ENCODE measurements at places on chromosomes 2 and 18.
A peak's percentile ranks its signal among the peaks of the same experiment; 100 is the strongest.

GRCh38 chr2:192151853-192152252 lies 42.9 kb downstream of the TMEFF2 start:
- DNase-seq = no peak

- DNase-seq = no peak
Observed at GRCh38 chr2:178761759-178762371, 45.4 kb downstream of the TTN start.

- no peak for DNase-seq
Observed at GRCh38 chr2:45636008-45636407, 15.5 kb upstream of the PRKCE start.

- DNase-seq = no peak
Observed at GRCh38 chr2:16030206-16031057, 90.1 kb downstream of the MYCN start.

DNA sequence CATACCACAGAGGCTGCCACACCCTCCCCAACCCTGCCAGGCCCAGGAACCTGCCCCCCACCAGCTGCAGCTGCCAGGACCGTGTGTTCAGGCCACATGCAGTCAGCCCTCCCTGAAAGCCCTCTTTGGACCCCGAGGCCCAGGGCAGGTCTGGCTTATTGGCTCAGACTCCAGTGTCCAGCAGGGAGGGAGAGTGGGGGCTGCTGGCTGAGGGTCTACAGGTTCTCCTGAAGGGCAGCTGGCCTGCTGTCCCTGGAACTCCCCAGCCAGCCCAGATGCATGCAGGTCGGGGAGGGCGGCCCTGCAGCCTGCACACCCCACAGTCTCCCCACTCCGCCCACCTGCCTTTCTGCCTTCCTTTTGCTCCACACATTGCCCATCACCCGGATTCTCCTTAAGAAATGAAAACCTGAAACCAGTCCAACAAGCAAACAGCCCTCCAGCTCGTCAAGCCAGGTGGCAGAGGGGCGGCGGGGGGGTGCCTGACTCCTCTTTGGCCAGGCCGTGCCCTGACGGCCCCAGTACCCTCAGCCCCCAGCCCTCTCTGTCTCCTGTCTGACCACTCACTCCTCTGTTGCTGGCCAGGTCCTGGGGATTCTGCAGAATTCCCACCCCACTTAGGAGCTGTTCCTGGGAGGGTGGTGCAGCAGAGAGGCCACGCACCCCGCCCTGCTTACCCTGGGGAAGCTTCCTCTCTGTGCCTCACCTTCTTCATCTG lies 18.0 kb downstream of the GPR35 start:
- no peak for DNase-seq

- no peak for DNase-seq
Observed at GRCh38 chr18:70415823-70416488, 127.1 kb downstream of the SOCS6 start.

- no peak for DNase-seq
Observed at GRCh38 chr2:62817348-62817747, 111.8 kb downstream of the EHBP1 start.

GRCh38 chr2:71897836-71898235 lies 249.8 kb downstream of the CYP26B1 start:
- no peak for DNase-seq

DNA sequence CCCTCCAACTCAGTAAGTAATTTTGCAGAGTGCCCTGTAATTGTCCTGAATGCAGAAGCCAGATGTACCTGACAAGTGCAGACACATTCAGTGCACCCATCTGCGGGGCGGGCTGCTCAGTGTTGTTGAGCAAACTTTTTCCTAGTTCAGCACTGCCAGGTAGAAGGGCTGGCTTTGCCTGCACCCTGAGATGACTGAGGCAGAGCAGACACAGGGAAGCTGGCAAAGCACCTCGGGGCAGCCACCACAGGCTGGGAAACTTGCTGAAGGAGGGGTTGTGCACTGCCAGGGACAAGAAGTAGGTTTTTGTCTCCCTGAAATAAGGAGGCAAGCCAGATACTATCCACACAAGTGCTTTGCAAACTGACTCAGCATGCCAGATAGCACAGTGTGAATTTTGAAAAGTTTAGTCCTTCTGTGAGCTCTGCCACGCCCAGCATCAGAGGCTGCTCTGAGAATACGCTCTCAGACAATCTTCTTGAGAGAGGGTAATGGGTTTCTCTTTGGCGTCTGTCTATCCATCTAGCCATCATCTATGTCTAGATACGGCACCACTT lies 62.3 kb downstream of the SOWAHC start:
- DNase-seq = no peak

DNA sequence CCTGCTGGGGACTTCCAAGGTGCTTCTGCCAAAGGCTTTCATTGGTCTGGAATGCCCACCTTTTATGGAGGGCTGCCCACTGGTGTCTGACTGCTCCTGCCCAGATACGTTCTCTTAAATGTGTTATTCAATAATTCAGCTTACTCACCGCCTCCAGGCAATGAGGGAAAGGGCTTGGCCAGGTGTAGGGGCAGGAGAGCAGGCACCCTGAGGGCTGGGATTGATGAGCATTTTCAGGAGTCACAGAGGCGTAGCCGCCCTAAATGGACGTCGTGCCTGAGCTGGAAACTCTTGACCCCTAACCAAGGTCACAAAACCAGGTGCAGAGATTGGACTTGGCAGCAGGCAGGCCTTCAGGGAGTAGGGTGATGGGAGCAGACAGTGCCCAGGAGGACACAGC lies 26.8 kb downstream of the MAL start:
- no peak for DNase-seq

DNA sequence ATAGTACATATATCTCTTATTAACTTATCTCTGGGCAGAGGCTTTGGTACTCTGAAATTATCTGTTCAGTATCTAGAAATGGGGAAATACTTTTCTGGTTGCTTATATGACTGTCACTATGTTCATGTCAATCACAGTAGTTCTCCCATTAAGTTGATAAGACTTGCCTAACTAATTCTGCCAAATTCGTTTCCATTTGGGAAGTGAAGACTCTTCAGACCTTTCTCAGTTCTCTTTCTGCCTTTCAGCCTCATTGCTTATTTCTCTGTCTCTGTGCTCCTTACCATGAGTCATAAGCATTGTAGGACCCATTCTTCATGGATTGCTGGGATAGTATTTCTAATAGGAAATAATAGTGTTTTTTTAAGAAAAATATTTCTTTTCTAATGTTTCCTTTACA lies 113.5 kb downstream of the PHLPP1 start:
- DNase-seq = no peak

- no peak for DNase-seq
Observed at GRCh38 chr18:79905389-79905911, 46.0 kb downstream of the SLC66A2 start.

DNA sequence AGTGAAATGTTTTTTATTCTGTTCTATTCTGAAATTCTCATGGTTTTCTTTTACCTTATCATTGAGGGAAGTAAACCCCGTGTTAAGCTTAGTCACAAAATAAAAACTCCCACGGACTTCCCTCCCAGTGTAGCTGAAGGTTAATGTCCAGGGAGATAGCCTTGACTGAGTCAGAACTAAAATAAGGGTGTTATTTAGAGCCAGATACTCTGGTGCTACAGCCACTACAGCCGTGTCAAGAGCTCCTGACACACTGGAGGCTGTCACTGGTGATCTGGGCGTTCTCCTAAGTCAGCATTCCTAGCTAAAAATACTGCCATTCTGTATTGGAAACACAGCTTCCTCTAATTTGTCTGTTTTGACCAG lies 82.0 kb upstream of the RANBP2 start:
- no peak for DNase-seq

DNA sequence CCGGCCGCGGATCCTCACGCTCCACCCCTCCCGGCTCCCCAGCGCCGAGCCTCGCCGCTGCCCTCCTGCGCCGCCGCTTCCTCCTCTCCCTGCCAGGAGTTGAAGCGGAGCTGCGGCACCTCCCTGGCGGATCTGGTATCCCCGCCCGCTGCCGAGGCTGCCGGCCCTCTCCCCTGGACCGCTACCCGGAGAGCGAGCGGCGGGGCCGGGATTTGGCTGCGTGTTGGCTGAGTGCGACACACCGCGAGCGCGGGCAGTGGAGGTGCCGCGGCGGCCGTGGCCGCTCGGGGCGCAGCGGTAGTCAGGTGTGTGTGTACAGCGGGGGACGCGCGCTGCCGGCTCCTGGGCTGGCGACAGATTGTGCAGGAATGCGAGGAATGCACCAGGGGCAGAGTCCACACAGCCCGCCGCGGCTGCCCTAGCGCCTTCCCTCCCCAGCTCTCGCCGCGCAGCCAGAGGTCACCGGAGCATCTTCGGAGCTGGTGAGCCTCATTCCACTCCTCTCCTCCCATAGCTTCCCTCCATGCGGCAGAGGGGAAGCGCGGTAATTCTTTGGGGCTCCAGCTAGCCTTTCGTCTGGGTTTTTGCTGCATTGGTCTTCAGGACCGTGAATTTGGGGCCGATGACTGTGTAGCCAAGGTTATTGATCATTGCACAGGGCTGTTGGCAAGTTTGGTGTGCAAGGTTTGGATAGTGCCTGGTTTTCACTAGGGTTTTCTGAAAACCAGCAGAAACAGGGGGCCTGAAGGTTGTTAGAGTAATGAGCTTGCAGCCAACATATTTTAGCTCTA lies 1.3 kb downstream of the PKP4 start:
- DNase-seq = peak; percentile 28

DNA sequence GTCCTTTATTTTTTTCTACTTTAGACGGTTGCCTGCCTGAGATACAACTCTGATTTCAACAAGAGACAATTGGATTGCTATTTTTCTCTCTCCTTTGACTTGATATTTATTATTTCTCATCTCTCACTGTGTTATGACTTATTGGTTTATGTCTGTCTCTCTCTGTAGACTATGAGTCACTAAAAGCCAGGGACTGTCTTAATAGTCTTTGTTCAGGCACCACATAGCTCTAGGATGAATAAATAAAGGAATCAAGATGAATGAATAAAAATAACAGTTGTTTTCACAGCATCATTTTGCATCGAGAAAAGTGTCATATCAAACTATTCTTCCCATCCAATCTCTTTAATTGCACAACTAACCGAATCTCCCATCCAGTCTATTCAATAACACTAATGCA lies 31.4 kb upstream of the CD28 start:
- DNase-seq = no peak

GRCh38 chr18:44458777-44459176 lies 221.9 kb upstream of the SETBP1 start:
- no peak for DNase-seq

DNA sequence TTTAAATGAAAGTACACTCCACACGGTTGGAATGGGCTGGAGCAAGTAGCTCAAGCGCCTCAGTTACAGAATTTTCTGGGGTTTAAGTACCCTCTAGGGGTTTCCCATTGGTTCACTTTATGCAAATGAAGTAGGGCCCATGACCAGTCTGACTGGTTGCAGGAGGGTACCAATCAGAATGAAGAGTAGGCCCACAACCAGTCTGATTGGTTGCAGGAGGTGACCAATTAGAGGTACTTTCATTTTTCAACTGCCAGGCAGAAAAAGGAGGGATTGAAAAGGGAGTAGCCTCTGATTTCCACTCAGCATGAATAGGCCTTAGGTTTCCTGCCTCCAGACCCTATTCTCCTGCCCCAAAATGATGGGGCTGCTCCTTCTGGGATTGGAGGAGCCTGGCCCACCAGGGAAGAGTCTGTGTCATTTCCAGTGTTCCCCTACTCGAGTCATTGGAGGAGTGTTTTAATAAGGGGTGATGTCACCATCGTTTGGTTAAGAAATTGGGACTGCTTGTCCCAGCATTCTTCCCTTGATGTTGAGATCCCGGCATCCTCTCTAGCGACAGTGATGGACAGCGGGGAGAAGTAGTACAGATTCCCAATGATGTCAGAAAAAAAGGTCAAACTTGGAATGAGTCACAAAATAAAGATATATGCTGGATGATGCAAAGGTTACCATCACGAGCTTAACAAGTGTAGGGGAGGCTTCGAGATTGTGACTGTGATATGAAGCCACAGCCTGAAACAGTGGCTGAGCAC lies 210.4 kb downstream of the SH3BP4 start:
- no peak for DNase-seq

- DNase-seq = no peak
Observed at GRCh38 chr18:4399929-4400328, 55.2 kb downstream of the DLGAP1 start.

GRCh38 chr18:52971097-52971496 lies 631.1 kb downstream of the DCC start:
- no peak for DNase-seq

DNA sequence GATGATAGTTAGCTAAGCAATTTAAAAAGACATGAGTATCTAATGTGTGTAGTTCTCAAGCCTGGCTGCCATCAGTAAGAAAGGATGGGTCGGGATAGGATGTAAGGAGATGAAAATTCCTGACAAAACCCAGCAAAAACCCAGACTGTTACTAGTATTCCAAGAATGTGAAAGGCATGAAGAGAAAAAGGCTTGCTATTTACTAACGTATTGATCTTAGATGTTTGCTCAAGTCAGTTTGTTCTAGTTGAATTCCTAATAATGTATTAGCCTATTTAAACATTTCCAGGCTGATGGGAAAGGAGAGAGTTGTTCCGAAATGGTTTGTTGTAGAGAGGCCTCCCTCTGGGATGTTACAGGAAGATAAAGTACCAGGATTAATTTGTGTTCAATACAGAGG lies 88.2 kb downstream of the ZNF532 start:
- DNase-seq = no peak

- DNase-seq = no peak
Observed at GRCh38 chr18:79916128-79916494, 35.3 kb downstream of the SLC66A2 start.

DNA sequence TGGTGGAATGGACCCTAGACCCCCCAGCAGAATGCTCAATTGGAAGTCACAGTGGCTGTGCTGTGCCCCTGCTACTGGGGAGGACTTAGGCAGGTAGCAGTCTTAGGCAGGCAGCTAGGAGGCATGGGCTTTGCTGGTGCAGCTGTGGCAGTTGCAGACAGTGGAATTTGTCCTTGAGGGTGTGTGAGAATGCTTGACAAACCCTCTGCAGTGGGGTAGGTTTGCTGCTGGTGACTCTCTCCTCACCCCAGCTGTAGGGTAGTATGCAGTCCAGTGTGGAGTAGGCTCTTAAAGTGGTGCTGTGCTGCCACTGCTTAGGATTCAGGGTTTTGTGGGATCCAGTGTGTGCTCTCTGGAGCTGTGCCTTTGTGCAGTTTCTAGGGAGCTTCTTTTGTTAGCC lies 61.3 kb downstream of the NUP35 start:
- no peak for DNase-seq

GRCh38 chr2:38218591-38218991 lies 142.6 kb upstream of the CYP1B1 start:
- no peak for DNase-seq

DNA sequence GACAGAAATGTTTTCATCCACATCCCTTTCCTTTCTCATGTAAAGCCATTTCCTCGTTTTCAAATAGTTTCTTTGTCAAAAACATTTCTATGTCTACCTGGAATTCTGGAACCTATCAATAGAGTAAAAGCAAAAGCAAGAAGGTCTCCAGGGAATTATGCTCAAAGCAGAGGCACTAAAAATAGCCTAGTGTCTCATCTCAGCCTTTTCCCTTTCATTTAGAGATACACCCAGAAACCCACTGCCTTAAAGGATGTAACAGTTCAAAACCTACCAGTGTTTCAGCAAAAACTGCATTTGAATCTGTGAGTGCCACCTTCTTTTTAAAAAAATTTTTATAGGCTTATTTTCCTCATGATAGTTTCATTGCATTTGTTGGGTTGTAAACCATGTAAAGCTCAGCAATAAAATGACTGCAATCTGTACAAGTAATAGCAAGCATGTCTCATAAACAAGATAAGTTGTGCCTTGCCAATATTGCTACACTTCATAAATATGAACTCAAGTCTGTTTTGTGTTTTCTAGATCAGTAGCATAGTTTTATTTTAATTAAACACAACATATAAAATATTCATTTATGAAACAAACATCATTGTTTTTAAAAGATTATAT lies 927.3 kb upstream of the ACVR2A start:
- no peak for DNase-seq

- no peak for DNase-seq
Observed at GRCh38 chr2:79219383-79219988, 59.9 kb upstream of the REG3A start.

Measured in cortex of kidney (tissue), 1 donor.